MG63 (cell line): ENCODE measurements at places on chromosomes 3 and 15. TPM values are rescaled to one million over a fixed set of nuclear protein-coding genes. Genes with fewer than 3 reads are reported as not detected.

GRCh38 chr3:25293736-25294135, 134.3 kb upstream of the RARB start:
- no peak for DNase-seq

- no peak for DNase-seq
Observed at GRCh38 chr3:187288131-187288854, 3.2 kb downstream of the MASP1 start.

DNA sequence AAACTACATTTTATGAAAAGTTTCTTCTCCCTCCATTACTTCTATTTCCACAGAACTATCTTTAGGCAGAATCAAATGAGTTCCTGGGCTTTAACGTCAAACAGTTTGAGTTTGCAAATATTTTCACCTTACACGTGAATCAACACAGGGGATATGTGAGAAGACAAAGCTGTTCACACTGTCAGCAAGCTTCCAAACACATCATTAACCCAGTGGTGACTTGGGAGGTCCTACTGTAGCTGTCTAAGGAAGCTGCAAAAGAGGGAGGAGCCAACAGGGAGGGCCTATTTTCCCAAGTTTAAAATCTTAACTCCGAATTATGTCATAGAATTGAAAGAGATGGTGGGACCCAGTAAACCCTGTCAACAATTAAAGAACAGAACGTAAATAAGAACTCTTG, 337.8 kb upstream of the DNAJC19 start:
- no peak for DNase-seq

- DNase-seq, result no peak
Observed at GRCh38 chr15:40330368-40330836, 6.9 kb downstream of the INAFM2 start.

GRCh38 chr15:74543583-74543982, 2.6 kb downstream of the ARID3B start:
- DNase-seq, result no peak

DNA sequence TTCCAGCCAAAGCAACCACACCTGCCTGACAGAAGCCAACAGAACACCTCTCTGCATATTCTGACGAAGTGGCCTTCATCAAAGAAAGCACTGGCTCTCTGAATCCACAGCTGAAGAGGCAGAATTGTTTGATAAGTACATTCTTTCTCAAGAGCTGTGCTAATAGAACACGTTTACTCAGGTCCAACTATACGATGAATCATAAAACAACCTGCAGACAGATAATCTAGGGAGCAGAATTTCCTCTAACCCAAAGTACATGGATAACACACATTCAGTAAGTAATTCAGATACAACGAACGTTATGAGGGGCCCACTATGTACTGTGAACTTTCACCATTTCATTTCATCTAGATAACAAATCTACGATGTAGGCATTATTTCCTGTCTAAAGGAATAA, 25.4 kb downstream of the ALDH1A2 start:
- DNase-seq, result no peak

GRCh38 chr15:81398910-81399551, 25.0 kb upstream of the TMC3 start:
- no peak for DNase-seq

- DNase-seq, result peak; percentile 28
Observed at GRCh38 chr15:49904296-49904695, 214.7 kb downstream of the ATP8B4 start.

GRCh38 chr3:59749291-59749690, 699.5 kb upstream of the CFAP20DC start:
- peak; percentile 44 for DNase-seq

DNA sequence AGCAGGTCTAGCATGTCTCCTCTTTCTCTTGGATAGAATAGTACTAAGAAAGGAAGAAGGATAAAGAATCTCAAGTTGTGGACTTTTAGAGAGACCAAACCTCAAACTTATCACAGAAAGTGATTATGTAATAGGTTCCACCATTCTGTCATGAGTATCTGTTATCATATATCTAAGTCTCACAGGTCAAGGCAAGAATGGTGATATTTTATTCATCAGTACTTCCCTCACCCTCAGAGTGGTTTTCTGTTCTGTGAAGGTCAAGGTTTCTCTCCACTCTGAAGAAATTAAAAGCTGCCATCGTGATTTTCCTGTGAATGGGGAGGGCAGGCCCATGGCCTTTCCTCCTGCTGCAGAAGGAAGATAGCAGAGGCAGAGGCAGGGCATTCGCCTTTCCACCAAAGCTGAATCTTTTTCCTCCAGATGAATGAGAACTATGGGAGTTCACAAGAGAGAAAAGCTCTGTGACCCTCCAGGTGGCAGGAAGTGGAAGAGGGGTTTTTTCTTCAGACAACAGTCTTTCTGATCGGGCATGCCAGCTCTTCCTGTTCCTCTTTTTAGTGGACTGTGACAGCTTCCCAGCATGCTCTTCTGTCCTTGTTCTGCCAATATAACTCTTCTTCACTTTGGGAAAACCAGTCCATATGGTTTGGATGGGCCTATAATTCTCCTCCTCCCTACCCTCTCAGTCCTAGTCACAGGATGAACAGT, 37.1 kb upstream of the CCK start:
- no peak for DNase-seq

DNA sequence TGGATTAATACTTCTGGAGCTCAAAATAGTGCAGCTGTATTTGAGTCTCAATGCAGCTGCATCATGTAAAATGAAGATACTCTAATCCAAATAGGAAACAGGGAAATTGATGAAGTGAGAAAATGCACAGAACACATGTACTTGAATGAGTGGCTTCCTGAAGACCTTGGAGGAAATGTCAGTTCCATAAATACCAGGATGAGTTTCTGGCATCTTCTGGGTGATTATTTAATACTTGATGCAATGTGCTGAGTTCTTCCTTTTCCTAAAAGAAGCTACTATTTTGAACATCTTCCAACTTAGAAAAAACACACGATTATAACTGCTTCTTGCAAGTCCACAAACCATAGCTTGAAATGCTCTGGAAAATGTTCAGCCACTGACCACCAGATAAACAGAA, 162.8 kb downstream of the SLC9A9 start:
- DNase-seq, result no peak

DNA sequence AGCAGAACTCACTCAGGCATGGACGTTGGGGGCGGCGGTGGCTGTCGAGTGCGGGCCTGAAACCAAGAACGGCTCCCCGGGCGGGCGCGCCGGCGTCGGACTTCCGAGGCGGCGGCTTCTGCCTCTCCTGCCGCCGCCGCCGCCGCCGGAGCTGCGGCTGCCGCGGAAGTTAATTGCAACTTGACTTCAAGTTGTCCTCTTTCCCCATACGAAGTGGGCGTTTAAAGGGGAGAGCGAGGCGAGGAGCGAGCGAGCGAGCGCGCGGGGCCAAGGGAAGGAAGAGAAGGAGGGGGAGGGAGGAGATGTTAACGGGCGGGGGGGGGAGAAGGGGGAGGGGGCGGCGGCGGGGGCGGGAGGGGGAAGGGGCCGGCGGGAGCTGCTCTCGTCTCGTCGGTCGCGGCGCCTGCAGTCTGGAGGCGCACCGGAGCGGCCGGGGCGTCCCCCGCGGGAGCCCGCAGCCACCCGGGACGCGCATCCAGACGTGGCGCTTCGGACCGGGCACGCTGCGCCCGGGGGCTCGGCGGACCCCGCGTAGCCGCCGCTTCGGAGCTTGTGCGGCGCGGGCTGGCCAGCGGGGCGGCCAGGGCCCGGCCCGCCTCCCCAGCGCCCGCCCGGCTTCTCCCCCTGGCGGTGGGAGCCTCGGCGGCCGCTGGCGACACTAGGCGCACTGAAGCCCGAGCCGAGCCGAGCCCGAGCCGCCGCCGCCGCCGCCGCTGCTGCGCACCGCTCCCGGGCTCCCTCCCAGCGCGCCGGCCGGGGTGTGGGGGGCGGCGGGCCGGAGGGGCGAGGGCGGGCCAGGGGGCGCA, 19.7 kb upstream of the SATB1 start:
- DNase-seq, result peak; percentile 33

GRCh38 chr3:13501521-13501920, 21.4 kb downstream of the HDAC11 start:
- no peak for DNase-seq

DNA sequence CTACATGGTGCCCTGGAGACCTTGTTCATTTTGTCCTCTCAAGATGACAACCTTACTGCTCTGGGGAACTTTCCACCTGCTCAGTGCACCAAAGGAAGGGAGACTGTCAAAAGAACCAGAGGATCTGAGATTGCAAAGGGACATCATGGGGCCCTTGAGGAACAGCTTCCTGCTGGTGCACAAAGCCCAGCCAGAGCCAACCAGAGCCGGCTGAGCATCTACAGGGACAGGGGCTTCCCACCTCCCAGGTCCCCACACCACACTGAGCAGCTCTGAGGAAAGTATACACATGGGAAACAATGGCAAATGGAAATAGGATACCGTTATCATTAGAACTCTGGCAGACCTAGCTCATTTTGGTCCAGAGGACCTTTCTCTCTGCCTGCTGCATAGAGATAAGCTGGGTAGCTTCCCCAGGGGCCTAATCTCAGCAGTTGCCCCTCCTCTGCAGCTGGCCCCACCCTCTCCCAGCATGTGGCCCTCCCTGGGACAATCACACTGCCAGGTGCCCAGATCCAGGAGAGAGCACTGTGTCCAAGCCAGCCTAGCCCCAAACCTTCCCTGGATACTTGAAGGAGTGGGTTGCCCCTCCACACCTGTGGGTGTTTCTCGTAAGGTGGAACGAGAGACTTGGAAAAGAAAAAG, 123.4 kb upstream of the PRR20G start:
- no peak for DNase-seq

DNA sequence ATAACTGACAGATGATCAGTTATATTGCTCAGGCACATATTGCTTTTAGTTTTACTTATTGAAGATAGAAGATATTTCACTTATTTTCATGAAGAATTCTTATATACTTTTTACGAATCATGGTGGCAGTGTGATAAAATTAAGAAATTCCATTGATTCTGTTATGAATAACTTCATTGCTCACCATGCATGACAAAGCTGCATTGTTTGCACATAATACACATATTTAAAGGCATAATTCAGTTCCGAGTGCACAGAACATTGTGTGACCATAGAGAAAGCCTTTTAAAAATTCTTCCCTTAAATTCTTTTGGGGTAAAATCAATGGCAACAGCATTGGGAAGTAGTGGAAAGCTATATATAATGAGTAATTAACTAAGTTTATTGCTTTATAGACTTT, 82.5 kb upstream of the NAALADL2 start:
- no peak for DNase-seq

DNA sequence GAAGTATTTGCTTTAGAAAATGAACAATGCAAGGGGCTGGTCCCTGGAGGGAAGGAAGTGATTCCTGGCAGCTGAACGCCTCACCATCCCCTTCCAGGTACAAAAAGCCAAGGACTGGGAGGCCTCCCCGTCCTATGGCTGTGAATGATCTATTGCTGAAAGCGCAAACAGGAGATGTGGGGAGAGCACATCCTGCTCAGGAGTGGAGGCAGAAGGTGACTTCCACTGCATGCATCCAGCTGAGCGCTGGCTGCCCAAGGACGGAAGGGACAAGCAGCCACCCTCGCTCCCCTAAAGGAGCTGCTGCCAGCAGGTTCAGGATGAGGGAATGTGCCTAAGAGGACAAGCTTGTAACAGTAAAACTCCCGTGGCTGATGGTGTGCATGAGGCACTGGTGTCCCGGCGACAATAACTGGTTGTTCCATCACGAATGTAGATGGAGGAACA, 41.4 kb downstream of the ABTB1 start:
- no peak for DNase-seq

- DNase-seq, result no peak
Observed at GRCh38 chr3:55826731-55827496, 339.8 kb upstream of the WNT5A start.

DNA sequence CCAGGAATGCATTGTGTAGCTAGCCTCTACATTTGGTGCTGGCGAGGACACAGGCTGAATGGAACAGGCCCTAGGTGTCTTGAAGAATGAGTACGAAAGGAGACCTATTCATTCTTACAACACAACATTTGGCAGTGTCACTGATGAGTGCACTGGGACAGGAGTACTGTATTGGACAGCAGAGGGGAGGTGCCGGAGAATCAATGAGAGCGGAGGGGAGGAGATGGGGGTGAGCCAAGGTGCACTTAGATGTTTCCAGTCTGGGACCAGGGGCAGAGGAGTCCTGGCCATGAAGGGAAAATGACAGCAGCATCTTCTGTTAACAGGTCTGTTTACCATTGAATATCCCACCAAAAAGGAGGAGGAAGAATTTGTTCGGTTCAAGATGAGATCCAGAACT, 53.2 kb downstream of the C3orf20 start:
- no peak for DNase-seq

DNA sequence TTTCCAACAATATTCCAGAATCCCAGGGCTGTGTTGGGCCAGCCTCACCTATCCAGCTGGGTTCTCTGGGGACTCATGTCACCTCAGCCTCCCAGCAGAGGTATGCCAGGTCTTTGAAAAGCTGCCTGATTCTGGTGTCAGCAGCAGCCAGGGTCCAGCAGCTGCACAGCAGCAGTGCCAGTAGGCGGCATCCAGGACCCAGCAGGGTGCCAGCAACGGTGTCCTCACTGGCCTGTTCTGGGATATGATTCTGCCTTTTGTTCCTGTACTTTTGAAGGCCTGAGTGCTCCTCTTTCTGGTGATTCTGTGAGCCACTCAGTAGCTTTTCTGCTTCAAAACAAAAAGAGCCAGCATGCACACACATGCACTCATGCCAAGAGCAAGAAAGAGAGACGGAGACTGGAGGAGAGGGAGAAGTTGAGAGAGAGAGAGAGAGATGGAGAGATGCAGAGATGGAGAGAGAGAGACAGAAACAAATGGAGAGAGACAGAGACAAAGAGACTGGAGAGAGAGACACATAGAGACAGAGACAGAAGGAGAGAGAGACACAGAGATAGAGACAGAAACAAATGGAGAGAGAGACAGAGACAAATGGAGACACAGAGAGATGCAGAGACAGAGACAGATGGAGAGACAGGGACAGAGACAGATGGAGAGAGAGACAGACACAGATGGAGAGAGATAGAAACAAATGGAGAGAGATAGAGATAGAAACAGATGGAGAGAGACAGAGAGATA, 205.7 kb downstream of the UACA start:
- peak; percentile 65 for DNase-seq

- DNase-seq, result no peak
Observed at GRCh38 chr15:95325763-95326404, 1004.6 kb upstream of the NR2F2 start.

GRCh38 chr3:132871956-132872355, 149.7 kb upstream of the NPHP3 start:
- DNase-seq, result no peak

DNA sequence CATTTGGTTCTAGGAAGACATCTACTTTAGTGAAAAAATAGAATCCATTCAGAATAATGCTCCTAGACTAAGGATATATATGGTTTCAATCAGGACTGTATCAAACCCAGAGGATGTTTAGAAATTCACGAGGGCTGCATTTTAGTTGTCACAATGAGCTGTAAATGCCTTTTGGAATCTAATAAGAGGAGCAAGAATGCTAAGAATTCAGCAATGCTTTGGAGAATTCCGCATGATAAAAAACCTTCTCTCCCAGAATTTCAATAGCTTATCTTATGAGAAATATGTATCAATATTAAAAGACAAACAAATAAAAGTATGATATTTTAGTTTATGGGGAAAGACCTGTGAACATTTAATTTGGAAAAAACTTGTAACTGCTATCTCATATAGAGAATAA, 885.1 kb downstream of the ZPLD1 start:
- no peak for DNase-seq

Gene LIPC
- 0.16 TPM in 1 of 2 replicates, not detected in the other for total RNA-seq

Gene NANOGP8
- not detected in 2 replicates for total RNA-seq

Gene CHRFAM7A
- total RNA-seq, result 0.20 and 3.1 TPM in 2 replicates

Gene NEK10
- 4.1 and 4.7 TPM in 2 replicates for total RNA-seq

Gene RFTN1
- 42.1 and 44.1 TPM in 2 replicates for total RNA-seq

Gene UCN2
- 1.1 TPM in 1 of 2 replicates, not detected in the other for total RNA-seq

Gene EPHB3
- total RNA-seq, result 1.8 and 8.7 TPM in 2 replicates

Gene MYO5C
- not detected in 2 replicates for total RNA-seq

Gene IL17RB
- total RNA-seq, result 0.89 and 2.4 TPM in 2 replicates

Gene AHSG
- total RNA-seq, result not detected in 2 replicates

Gene BOC
- total RNA-seq, result 1.4 and 3.9 TPM in 2 replicates

Gene PLSCR4
- 93.8 and 101 TPM in 2 replicates for total RNA-seq

Gene MRAS
- 11.0 and 23.4 TPM in 2 replicates for total RNA-seq

Gene RHOV
- 0.49 TPM in 1 of 2 replicates, not detected in the other for total RNA-seq
